Frontal cortex (tissue), 4 donors: ENCODE measurements at places on chromosomes 11 and 22.

- no peak for DNase-seq
Observed at GRCh38 chr11:84923489-84923888, 703.7 kb downstream of the DLG2 start.

DNA sequence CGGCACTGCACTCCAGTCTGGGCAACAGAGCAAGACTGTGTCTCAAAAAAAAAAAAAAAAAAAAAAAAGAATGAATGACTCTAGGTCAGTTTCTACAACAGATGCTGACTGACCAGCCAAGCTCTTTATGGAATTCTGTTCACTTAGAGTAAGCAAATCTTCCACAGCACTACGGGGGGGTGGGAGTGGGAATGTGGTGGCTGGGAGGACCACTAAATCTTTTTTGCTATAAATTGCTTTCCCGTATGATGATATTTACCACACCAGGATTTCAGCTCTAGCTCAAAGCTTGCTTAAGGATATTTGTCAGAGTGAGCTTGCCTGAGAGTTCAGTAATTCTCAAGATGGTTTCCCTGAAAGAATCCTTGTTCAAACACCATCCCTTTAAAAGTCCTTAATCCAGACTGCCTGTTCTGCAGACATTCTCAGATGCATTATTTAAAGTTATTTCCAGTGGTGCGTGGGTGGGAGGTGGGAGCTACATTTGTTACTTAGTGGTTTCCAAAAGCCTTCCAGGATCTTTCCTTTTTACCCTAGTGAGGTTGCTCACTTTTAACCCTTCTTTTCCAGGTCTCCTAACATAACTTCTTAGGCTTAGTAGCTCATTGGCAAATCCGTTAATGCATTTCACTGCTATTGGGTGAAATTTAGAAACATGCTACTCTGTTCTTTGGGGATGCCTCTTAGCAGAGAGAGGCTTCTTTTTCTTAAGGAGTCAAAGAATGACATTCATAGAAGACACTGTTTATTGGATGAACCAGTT, 65.9 kb downstream of the UBASH3B start:
- no peak for DNase-seq

DNA sequence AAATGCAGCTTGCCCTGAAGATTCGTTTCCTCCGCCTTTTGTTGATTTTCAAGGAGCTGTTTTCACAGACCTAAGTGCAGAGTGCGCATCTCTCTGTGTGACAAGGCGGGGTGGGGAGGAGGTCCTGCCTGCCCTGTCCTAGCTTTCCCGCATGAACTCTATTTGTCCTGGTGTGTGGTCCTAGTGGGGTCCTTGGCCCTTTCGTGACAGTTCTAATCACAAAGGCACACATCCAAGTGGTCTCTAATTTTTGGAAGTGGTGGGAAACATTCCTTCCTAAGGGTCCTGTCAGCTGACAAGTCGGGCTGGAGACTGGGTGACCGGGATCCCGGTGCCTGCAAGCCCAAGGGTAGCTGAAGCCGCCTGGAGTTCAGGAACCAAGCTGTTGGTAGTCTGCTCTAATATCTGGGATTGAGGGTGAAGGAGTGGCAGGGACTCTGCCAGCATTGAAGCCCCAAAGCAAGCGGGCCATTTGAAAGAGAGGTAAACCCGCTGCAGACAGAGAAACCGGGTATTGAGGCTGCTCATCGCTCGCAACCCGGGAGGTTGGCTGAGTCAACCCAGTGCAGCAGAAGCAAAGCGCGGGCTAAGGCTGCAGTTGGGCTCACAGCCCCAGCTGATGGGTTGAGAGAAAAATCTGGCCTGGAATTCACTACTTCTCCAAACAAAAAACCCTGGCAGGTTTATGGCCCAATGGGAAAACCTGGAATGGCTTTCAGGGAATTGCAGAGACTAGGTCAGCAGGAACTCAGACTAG, 28.1 kb upstream of the FBXO3 start:
- DNase-seq = no peak

- DNase-seq = no peak
Observed at GRCh38 chr11:34564807-34565241, 51.2 kb upstream of the ELF5 start.

GRCh38 chr11:113420808-113421207, 33.2 kb downstream of the ANKK1 start:
- no peak for DNase-seq

DNA sequence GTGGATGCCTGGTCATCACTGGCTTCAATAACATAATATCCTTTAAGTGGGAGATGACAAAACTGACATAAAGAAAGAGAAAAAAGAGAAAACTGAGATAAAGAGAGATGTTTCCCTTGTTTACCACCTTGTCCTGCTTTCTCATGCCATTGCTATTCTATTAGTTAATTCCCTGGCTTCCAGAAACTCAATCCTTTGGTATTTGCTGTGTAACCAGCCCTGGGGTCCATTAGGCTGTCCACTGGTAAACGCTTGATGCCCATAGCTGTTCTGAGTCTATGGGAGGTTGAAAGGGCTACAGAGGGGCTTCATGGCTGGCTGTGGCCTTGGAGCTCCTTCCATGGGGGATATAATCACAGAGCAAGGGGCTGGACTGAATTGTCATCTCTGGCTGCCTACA, 243.4 kb upstream of the PLET1 start:
- DNase-seq = no peak

DNA sequence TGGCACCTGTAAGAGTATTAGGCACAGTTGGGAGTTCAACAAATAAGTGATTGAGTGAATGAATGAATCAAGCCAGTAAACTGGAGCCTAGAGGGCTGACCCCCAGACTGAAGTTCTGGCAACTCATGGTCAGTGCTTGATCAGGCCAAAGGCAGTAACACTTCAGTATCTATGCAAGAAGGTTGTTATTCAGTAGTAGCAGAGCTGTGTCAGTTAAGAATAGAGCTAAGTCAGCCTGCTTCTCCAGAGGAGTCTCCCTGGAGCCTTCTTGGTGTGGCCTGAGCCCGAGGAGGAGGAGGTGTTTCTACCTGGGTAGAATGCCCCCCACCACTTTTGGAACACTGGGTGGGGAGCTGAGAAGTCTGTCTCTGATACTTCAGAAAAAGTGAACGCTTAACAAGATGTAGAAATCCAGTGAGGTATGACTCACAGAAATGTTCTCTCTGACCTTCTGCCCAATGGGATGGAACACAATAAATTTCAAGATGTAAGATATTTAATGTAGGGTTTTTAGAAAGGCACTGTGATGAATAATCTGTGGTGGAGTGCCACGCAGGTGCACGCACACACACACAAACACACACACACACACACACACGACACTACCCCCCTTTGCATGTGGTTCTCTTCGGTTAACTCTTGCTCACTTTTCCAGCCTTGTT, 219.9 kb downstream of the HIPK3 start:
- no peak for DNase-seq

DNA sequence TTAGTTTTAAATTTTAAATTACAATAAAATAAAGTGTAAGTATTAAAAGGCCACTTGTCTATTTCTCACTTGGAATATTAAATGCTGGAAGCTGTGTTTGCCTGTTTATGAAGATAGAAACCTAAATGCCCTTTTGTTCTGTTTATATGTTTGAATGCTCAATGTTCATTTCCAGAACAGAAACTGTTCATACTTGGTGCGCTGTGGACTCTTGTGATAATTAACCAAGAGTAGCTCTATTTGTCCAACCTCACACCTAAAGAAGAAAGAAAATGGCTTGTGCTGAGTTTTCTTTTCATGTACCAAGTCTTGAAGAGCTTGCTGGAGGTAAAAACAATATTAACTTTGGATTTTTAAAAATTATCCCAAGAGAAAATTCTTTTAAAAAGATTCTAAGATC, 5.7 kb downstream of the C11orf54 start:
- no peak for DNase-seq

DNA sequence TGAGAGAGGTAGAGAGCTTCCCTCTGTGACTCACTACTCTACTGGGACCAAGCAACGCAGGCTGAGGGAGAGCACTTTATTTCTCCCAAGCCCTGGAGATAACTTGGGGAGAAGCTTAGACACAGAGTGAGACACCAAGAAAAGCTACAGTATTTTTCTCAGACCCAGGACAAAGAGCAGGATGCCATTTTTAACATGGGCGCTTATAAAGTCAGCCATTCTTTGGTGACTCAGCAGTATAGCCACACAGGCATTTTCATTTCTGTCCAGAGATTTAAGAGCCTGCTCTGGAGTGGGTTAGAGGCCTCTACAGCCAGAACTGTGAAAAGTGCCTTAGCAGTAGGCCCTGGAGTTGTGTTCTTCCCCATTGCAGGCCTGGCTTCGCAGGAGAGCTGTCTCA, 55.0 kb upstream of the GLYAT start:
- DNase-seq = no peak

DNA sequence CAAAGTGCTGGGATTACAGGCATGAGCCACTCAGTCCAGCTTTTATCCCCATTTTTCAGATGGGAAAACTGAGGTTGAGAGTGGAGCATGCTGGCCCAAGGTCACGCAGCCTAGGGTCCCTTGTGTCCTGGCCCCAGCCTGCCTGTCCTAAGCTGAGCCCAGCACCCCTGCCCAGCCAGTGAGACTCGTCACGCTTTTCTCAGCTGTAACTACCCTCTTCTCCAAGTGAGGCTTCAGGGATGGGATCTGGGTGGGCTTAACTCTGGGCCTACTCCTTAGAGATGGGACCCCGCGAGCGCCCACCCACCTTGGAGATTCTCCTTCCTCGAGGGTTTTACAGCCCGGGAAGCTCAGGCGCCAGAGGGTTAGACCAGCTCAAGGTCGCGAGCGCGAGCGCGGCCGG, 390 bp upstream of the TMEM151A start:
- no peak for DNase-seq

GRCh38 chr11:128936606-128937251, 5.9 kb downstream of the TP53AIP1 start:
- DNase-seq = no peak

DNA sequence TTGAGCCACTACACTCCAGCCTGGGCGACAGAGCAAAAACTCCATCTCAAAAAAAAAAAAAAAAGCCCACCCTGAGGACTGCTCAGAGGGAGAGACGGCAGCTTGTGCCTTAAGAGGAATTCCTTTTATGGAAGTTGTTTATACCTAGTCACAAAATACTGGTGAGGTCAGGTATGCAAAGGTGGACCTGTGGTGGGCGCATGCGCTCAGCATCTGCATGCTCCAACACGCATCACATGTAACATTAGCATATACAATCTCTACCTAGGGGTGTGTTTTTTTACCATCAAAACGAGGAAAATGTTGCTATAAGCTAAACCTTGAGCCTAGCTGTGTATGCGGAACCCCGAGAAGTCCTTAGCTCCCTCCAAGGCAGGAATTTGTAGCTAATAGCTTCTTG, 6.8 kb upstream of the SART1 start:
- no peak for DNase-seq

DNA sequence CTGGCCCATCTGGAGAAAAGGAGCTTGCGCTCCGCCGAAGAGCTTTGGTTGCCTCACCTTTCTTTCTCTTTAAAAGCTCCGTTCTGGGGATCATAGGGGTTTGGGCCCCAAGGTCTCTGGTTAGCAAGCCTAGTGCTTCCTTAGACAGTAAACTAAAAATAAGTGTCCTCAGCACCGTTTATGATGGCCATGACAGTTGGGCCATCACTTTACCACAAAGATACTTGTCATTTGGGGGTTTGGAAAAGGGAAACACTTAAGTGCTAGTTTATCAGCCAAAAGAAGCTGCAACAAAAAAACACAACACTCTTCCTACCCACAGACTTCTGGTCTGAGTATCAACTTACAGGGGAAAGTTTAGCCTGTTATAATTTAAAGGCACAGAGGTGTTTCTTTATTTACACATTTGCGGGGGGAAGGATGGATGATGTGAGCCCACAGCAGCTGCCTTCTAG, 88.4 kb upstream of the CD44 start:
- no peak for DNase-seq

DNA sequence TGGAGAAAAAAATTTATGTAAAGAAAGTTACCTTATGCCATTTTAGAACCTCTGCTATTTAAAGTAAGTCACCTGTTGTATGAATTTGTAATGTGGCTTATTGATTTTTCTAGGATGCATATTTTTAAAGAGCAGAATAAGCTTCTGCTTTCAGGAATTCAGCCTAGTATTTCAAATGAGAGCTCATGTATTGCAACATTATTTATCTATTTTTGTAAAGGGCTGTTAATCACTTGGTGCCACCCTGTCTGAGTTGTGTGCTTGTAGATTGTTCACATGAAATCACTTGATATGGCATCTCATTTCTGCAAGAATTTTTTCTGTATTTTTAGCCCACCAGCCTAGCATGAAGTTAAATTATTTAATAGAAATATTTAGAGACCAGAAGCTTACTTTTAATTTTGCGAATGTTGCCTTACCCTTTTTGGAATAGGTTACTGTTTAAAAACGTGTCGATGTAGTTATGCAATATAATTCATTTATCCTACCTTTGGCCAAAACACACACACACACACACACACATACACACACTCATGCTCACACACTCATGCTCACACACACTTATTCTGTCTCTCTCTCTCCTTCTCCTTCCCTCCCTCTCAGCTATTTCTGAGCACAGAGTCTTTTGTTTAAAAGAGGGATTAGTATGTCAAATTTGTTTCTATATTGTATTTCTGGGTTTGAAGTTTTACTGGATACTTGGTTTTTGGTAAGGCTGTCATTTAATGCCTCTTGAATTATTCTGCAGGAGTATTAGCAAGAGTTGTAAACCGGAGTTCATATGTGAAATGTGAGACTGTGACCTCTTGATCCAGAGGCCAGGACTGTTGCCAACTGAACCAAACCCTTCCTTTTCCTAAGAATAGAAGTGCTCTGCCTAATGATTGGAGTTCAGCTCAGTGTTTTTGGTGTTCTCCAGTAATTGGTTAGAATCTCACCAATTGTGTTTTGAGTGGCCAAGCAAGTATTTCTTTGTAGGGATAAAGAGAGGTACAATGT, 34.4 kb downstream of the YAP1 start:
- no peak for DNase-seq

DNA sequence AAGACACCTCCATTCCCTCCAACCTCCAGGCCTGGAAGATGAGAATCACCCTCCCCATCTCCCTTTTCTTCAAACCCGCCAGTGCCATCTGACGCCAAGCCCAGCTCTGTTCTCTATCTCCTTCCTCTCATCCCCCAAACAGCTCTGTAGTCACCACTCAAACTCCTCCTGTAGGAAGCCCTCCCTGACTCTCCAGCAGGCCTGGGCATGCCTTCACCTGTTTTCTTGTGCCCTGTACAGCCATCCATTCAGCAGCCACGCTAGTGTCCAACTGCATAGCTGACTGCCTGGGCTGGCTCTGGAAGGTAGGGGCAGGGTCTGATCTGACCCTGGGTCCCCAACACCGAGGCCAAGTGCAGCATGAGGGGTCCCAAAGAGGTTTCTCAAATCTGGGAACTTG, 25.0 kb downstream of the GDPD5 start:
- no peak for DNase-seq

DNA sequence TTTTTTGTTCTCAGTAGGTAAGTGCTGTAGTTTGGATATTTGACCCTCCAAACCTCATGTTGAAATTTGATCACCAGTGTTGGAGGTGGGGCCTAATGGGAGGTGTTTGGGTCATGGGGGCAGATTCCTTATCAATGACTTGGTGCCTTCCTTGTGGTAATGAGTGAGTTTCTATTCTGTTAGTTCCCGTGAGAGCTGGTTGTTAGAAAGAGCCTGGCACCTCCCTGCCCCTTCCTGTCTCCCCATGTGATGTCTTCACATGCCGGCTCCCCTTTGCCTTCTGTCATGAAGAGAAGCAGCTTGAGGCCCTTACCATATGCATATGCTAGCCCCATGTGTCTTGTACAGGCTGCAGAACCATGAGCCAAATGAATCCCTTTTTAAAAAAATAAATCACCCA, 138.3 kb downstream of the TMEM135 start:
- DNase-seq = no peak
